Pancreas (tissue), 10 donors: ENCODE measurements at places on chromosomes 1 and 21. TPM values are rescaled to one million over a fixed set of nuclear protein-coding genes. Genes with fewer than 3 reads are reported as not detected.

Gene SH3D21
- polyA plus RNA-seq, result 1.7 TPM

Gene CDK18
- 35.4 TPM for polyA plus RNA-seq

Gene KRTAP10-7
- not detected for polyA plus RNA-seq

Gene GON4L
- polyA plus RNA-seq, result 32.3 TPM

Gene KRTAP12-2
- not detected for polyA plus RNA-seq

Gene VANGL2
- polyA plus RNA-seq, result 3.6 TPM

Gene CELA2A
- polyA plus RNA-seq, result 2,295 TPM

Gene LRRC53
- polyA plus RNA-seq, result not detected

Gene KLHDC8A
- polyA plus RNA-seq, result 0.99 TPM

Gene RGS4
- 15.0 TPM for polyA plus RNA-seq

Gene NPHS2
- polyA plus RNA-seq, result not detected

Gene FCGR3B
- polyA plus RNA-seq, result 0.28 TPM

Gene NBPF4
- polyA plus RNA-seq, result not detected

Gene HOOK1
- 10.9 TPM for polyA plus RNA-seq

Gene VCAM1
- polyA plus RNA-seq, result 10.3 TPM

Gene CFHR2
- polyA plus RNA-seq, result not detected

Gene RBP7
- 17.4 TPM for polyA plus RNA-seq

Gene TSACC
- polyA plus RNA-seq, result 0.56 TPM

Gene FMOD
- 3.8 TPM for polyA plus RNA-seq
